GM23248 (cell line): ENCODE measurements at places on chromosomes 3 and 15.

GRCh38 chr3:167406876-167407492 lies 26.9 kb upstream of the ZBBX start:
- peak; percentile 84 for DNase-seq

DNA sequence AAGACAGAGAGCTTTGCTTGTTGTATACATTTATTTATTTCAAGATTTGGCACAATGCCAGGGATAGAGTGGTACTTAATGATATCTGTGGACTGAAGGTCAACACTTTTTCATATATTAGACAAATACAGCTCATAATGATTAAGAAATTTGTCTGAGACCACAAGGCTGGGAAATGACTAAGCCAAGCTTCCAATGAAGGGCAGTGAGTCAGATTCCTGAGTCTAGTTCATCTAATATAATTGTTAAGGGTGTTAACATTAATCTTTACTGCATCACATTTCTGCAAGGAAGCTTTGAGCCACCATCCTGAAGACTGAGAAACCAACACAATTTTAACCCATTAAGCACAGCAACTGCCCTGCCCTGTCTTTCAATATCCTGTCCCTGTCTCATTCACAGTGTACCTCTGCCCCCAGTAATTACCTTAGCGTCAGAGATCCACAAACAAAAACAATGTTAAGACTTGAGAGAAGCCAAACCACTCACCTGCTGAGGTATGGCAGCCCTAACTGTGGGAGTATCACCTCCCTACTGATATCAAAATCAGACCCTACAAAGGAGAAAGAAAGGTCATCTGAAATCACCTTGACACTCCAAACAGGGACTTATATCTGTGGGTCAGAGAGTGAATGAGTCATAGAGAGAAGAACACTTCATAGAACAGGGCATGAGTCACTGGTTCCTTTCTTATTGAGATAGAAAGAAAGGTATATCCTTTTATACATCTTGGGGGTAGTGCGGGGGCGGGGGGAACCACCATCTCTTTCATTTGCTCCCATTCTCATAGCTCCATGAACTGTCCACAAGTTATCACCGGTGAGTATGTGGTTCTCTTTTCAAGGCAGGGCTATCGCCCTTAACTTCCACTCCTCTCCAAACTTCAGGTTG lies 74.7 kb downstream of the MAGI1 start:
- DNase-seq: peak; percentile 96

GRCh38 chr15:48800811-48801455 lies 9.9 kb downstream of the CEP152 start:
- peak; percentile 59 for DNase-seq

DNA sequence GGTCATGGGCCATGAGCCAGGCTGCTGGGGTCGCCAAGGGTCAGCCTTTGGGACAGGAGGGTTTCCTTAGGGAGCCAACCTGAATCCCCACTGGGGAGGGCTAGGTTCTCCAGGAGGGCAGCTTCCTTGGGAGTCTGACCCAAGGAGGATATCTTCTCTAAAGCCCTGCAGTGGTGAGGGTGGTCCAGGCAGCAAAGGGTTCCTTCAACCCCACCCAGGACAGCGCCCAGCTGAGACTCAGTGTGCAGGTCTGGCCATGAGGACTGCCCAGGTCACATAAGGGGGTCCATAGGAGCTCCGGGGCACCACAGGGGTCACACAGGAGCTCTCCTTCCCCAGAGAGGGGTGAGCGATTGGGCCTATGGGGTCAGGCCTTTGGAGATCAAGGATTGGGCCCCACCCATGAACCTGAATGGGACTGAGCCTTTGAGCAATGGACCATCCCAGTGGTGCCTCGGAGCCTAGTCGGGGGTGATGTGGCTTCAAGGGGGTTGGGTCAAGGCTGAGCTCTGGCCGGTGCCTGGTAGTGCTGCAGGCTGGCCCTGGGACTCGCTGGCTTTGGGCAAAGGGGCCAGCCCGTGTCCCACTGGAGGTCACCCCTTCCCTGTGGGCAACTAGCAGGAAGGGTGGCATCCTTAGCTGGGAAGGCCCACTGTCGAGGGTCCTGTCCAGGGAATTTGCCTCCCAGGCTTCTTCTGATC lies 216.5 kb downstream of the SNRPN start:
- DNase-seq: no peak

DNA sequence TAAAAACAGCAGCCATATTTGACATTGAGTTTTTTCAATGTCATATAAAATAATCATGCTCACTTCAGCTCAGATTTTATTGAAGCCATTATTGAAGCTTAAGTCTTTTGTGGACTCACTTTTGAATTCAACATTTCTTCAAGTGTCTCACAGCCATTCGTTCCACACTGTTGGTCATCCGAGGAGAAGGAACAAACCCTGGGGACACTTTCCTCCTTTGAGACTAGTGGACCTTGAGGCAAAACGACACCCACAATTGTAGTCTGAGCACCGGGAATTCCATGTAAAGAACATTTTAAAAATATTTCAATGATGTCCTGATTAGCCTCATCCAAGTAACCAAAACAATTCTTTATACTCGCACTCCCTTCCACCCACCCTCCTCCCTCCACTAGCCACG lies 174.7 kb downstream of the CD47 start:
- DNase-seq: no peak

DNA sequence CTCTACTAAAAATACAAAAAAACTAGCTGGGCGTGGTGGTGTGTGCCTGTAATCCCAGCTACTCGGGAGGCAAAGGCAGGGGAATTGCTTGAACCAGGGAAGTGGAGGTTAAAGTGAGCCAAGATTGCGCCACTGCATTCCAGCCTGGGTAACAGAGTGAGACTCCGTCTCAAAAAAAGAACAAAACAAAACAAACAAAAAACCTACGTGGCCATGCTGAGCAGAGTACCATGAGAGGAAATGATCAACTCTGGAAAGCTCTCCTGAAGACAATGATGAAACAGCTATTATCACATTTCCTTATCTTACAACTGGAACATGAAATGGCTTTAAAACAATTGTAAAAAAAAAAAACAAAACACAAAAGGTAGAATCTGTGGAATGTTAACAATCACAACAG lies 75.2 kb downstream of the CHSY1 start:
- DNase-seq: peak; percentile 32

GRCh38 chr3:9056581-9056980 lies 93.3 kb upstream of the RAD18 start:
- no peak for DNase-seq

GRCh38 chr3:135456108-135456790 lies 509.3 kb upstream of the PPP2R3A start:
- DNase-seq: no peak

- DNase-seq: peak; percentile 55
Observed at GRCh38 chr3:48684480-48685143, 1.1 kb downstream of the NCKIPSD start.

DNA sequence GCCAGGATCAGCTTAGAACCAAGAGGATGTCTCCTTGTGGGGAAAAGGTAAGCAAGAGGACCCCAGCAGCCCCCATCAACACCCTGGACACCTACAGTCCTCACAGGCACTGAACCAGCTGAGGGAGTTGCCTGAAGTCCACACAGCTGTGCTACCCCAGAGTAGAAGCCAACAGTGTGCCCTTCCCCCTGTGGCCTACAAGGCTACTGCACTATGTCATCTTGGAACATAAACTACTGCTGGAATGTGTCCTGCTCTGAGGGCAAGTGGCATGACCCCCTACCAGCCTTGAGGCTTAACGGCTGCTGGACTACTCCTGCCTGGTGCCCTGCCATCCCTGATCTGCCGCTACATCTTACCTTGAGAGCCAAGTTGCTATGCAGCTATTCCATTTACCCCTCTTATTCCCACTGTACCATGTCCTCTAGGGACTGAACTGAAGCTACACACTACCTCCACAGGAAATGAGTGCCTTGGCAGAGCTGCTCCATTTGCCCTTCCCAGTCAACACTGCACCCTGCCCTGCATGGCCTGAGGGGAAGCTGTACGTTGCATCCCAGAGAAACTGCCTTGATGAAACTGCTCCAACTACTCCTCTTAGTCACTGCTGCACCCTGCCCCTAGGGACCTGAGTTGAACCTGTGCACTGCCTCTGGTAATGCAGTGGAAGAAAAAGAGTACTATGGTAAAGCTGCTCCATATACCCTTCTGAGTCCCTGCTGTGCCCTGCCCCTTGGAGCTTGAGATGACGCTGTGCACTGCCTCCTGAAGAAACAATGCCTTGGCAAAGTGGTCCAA lies 40.2 kb upstream of the ATP13A5 start:
- no peak for DNase-seq

DNA sequence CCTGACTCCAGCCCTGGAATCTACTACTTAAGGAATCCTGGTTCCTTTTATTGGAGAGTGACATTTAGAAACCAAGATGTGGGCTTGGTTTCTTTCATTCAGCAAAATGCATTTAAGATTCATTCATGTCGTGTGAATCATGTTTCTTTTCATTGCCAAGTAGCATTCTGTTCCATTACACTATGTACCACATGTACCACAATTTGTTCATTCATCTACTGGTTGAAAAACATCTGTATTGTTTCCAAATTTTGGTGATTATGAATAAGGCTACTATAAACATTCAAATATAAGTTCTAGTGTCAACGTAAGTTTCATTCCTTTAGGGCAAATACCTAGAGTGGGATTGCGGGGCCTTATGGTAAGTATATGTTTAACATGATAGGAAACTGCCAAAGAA lies 264.2 kb downstream of the VPS13C start:
- peak; percentile 44 for DNase-seq

DNA sequence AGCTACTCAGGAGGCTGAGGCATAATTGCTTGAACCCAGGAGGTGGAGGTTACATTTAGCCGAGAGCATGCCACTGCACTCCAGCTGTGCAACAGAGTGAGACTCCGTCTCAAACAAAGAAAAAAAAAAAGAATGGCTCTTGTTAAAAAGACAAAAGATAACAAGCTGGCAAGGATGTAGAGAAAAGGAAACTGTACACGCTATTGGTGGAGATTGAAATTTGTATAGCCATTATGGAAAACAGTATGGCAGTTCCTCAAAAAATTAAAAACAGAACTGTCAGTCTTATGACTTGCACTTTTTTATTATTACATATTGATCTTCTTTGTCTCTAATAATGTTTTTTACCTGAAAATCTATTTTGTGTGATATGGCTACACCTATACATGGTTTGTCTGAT lies 41.9 kb downstream of the MEX3B start:
- DNase-seq: no peak

DNA sequence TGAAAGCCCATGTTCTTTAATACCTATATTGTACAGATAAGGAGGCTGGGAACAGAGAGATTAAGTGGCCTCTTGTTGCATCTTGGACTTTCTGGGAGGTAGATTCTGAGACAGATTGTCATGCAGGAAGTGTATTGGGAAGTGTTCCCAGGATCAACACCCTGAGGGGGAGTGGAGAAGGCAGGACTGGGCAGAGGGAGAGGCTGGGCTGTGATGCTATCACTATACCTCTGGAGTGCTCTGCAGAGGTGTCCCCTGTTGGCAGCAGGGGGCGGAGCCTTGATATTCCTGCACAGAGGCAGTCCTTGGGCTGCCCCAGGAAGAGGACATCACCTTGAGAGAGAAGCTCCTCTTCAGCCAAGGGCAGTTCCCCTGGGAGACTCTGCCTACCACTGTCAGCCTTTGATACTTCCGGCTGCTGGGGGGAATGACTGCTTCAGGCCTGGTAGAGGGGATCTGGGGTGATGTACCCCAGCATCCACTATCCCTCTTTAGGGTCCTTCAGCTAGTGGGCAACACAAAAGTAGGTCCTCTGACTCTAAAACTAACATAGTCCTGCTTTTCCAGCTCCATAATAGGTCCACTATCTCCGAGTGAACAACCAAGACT lies 97.4 kb upstream of the RNU6-1 start:
- DNase-seq: no peak

GRCh38 chr3:159838938-159839337 lies 149.7 kb upstream of the IL12A start:
- DNase-seq: no peak

GRCh38 chr3:62110443-62111225 lies 262.7 kb downstream of the FEZF2 start:
- DNase-seq: no peak

DNA sequence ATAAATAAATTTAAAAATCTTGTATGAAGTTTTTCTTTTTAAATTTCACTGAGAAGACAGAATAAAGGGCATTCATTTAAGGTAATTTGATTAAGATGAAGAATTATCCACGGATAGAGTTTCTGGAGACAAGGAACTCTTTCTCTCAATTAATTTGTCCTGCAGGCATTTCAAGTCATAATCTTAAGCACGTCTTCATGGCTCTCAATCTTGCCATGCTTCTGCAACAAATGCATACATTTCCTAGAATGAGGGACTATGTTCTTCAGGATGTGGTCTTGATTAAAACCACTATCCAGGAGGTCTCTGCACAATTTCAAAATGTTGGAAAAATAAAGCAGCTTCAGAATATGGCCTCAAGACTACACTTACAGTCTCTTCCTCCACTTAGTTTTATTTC lies 67.6 kb upstream of the LSAMP start:
- DNase-seq: no peak

DNA sequence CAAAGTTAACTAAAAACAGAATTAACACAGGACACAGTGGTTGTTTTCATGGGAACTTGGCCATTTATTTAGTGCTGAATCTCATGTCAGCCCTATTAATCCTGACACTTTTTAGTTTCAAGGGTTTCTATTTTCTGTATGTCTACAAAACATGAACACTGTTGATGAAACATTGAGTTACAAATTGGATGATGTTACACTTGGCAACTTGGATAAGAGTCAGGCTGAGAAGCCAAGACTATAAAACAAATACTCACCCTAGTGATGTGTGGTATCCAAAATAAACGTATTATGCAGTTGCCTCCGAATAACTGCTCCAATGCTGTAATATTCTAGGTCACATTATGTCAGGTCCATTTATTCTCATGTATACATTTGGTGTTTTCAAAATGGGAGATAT lies 349.6 kb downstream of the ZIC1 start:
- DNase-seq: peak; percentile 70
